ENCODE measurements at places on chromosomes 11 and 22.

GRCh38 chr11:93520726-93521509, 22.3 kb downstream of the SMCO4 start:
- no peak for DNase-seq

DNA sequence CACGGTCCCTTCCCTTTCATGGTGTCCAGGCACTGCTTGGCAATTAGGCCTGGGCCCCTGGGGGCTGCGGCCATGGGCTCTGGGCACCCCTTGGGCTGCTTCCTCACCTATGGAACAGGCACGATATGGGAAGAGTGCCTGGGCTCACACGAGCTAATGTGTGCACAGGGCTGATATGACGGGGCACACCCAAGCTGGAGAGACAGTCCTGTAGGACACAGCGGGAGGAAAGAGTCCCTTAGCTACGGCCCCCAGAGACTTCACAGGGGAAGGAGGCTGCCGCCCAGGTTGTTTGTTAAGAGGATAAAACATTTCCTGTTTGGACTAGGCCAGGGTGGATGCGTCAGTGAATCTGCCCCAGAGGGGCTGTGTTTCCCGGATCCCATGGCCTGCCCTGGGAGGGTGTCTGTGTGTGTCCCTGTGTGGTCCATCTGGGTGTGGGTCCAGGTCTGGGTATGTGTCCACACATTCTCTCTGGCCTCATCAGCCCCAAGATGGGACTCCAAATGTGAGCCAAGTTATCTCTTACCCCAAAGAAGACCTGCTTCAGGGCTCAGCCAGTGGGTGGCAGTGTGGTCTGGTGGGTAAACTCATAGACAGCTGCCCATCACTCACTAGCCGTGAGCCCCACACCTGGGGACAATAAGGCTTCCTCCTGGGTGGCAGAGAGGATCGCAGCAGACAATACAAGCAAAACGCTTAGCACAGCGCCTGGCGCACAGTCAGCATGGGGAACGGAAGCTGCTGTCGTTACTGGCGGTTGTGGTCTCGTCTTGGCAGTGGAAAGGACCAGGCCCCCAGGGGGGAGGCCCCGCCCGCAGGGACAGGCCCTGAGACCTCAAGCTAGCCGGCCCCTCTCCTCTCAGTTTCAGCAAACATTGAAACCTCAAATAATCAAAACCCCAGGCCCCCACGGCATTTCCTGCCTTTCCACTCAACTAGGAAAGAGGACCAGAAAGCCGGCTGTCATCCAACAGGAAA, 3.2 kb upstream of the EMID1 start:
- no peak for DNase-seq

DNA sequence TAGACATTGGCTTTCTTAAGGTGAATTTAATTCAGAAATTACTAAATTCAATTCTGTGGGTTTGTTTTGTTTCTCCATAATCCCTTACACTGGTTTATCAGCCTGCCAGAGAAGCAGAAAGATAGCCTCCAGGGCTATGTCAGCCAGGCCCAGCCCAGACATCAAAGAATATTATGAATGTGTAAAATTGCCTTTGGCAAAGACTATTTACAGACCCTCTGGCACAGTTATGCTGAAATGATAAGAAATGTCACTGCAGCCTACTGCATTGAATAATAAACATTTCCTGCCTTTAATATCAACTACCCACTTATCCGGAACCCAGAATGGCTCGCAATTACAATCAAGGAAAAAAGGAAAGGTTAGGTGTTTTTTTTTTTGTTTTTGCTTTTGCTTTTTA, 562.5 kb upstream of the LRRC4C start:
- DNase-seq, result no peak

GRCh38 chr22:38153821-38154562, 27.6 kb downstream of the PLA2G6 start:
- DNase-seq, result no peak

DNA sequence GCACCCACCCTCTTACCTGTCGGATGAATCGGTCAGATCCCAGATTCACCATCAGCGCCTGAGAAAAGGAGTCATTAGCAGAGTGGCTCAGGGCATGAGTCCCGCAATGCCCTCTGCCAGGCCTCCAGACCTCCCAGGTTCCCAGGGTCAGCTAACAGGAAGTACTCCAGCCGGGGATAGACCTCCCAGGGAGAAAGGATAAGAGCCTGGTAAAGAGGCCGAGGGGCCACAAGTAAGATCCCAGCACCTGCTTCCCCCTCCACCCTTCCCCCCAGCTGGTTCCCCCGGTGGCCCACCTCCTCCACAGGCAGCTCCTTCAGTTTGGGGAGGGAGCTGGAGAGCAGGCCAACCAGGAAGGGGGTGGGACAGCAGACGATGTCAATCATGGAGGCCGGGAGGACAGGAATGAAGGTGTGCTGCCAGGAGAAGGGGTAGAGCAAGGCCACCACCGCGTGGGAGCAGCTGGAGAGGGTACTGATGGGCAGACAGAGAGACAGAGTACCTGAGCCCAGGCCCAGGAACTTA, 16.4 kb downstream of the RPL27A start:
- DNase-seq, result no peak

DNA sequence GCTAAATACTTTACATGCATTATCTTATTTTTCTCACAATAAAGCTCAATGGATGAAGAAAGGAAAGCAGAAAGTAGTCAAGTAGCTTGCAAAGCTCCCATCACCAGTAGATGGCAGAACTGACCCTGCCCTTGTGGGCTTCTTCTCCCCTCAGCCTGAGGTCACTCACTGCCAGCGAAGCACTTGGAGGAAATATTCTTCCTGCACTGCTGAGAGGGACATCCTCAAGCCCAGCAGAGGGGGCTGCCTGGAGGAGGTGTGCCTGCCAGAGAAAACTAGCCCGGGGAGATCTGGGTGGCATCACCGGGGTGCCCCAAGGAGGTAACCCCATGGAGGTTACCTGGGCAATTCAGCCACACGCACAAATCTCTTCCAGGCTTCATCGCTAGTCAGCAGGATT, 6.6 kb downstream of the APOL4 start:
- no peak for DNase-seq

- DNase-seq, result no peak
Measured at GRCh38 chr11:67056267-67057204, at the start of gene RHOD. RHOD (plus strand) TSS chr11:67056847; CDS start chr11:67056903, 56 bp downstream.

- DNase-seq, result no peak
Measured at GRCh38 chr11:118304568-118305248, at the start of gene CD3E. CD3E (plus strand) TSS chr11:118304730; CDS start chr11:118304953, 223 bp downstream.

DNA sequence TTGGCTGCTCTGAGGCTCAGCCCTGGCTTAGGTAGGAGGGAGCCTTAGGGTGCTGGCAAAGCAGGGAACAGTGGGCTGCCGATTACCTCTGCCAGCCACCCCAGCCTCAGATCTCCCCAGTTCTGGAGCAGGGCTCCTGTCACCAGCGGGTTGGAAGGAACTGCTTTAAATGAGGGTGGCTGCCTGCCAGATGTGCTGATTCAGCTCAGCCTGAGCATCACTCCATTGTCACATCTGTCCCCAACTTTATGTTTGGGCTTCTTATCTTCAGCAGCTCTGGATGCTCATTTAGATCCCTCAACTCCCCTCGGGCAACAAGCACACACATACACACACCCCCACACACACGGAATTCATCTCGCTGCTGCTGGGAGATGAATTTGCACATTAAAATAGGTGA, 16.9 kb upstream of the ANKK1 start:
- DNase-seq, result no peak

- DNase-seq, result peak; percentile 19
Measured at GRCh38 chr11:76680518-76681425, 10.2 kb upstream of the LRRC32 start.

DNA sequence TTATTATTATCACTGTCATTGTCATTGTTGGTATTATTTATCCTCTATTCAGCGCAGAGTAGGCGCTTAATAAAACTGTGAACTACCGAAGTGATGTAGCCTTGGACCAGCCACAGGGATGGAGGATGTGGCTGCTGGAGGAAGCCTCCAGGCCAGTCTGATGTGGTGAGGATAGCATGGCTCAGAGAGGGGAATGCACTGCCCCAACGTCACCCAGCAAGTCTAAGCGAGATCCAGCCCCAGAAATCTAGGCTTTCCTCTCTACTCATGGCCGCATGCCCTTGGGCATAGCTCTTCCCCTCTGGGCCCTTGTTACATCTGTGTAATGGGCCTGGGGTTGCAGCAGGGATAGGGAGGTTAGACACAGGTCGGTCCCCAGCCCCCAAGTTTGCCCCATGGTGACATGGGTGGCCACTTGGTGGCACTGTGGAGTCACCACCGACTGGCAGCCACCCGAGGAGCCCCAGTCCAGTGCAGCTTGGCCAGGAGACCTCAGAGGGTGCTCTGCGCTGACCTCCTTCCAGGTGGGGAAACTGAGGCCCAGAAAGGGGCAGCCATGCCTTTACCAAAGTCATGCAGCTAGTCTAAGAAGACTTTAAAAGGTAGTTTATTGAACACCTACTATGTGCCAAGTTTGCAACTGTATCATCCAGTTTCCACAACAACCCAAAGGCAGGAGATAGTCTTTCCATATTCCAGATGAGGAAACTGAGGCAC, 395.7 kb downstream of the MN1 start:
- DNase-seq, result peak; percentile 7

DNA sequence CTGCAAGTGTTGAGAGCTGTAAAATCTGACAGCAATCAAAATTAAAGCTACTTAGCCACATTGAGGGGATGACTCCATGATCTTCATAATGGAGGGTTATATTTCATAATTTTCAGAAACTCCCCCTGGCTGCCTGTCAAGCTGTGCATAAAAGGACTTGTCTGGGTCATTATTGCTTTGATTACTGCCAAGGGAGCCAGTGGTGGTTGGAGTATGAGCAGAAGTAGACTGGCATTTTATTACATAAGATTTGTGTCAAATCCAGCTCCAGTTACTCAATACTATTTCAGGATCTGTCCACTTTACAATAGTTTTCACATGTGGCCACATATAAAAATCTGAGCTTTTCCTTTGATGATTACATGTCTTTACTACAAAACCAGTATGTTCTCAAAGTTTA, 108.9 kb upstream of the SLC5A12 start:
- DNase-seq, result no peak

GRCh38 chr22:17120711-17121232, 388 bp downstream of the TMEM121B start:
- DNase-seq, result no peak

GRCh38 chr11:121487191-121487590, 34.4 kb upstream of the SORL1-AS1 start:
- no peak for DNase-seq

DNA sequence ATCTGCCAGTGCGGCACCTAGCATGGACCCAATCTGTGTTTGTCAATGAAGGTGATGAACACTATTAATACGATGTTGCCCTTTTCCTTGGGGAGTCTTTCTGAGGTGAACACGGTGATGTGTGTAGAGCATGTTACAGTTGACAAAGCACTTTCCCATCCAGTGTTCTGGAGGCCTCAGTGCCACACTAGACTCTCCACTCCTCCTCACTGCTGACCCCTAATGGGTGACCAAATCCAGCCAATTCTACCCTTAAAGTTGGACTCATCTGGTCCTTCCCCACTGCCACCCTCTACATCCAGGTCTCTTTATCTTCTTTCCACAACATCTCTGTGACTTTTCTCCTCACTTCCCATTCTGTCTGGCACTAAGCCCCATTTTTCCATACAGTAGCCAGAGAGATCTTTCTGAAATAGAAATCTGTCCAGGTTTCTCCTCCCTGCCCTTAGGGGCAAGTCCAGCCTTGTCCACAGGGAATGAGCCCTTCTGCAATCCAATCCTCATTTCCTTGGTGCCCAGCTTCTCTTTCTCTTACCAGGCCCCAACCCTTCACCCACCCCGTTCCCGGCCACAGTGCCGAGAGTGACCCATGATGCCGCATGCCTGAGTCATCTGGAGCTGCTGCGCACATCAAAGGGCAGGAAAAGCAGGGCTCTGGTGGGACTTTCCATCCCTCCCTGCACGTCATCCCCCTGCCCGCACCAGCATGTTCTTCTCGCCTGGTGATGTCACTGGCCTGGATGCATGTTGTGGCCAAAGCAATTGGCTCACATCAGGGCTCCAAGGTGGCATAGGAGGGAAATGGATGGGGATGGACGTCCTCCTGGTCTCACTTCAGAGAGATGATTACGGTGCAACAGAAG, 64.2 kb downstream of the RASSF10 start:
- no peak for DNase-seq

GRCh38 chr11:77515483-77515882, 41.6 kb upstream of the PAK1 start:
- DNase-seq, result no peak

DNA sequence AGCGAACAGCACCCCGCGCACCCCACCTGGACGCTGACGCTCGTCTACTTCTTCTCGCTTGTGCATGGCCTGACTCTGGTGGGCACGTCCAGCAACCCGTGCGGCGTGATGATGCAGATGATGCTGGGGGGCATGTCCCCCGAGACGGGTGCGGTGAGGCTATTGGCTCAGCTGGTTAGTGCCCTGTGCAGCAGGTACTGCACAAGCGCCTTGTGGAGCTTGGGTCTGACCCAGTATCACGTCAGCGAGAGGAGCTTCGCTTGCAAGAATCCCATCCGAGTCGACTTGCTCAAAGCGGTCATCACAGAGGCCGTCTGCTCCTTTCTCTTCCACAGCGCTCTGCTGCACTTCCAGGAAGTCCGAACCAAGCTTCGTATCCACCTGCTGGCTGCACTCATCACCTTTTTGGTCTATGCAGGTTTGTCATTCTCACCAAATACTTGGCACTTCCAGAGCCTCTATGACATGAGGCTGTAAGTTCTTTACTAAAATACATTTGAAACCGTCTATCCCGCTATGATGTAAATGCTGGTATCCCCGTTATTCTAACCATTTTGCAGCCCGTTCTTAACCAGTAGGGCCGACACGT, 535 bp downstream of the AQP11 start:
- DNase-seq, result peak; percentile 57

DNA sequence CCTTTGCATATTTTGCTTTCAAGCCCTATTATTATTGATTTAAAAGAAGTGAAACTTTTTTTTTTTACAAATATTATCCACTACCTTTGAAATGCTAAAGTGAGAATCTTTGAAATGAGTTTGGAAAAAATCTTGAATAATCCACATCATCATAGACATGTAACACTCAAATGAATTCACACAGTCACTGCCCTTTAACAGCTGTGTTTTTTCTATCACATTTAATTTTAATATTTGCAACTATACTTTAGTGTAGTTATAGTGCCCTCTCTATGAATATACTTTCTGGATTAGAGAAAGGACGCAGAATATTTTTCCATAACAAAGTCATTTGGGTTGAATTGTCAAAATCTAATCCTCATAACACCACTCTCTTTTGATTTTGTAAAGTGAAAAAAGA, 37.9 kb upstream of the MTMR2 start:
- no peak for DNase-seq

DNA sequence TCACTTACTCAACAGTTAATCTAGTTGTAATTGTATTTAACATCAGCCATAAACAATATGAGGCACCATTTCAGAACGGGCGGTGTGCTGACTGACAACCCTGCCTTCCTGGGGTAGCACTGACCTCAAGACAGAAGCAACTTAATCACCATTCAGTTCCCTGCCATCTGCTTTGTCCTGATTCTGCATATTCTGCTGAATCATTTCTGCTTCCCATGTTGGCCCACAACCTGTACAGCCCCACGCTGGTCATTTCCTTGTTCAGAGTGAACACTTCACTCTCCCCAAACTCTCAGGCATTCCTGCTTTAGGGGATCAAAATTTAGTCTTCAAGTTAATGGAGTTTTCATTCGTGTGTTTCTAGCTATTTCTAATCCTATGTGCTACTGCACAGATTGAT, 132.3 kb upstream of the ZBED5 start:
- DNase-seq, result no peak
